ENCODE measurements at places on chromosomes 1 and 21. TPM values are rescaled to one million over a fixed set of nuclear protein-coding genes. Genes with fewer than 3 reads are reported as not detected.

The ARHGEF16 gene
- 14.2 TPM for polyA plus RNA-seq

The SLC41A1 gene
- polyA plus RNA-seq, result 5.0 TPM

The CHIA gene
- polyA plus RNA-seq, result 0.06 TPM

The ADGRL4 gene
- polyA plus RNA-seq, result 1.1 TPM

The ANKRD35 gene
- polyA plus RNA-seq, result 17.0 TPM

The AMY1C gene
- 0.07 TPM for polyA plus RNA-seq

The AADACL4 gene
- polyA plus RNA-seq, result not detected

The CYP4A11 gene
- polyA plus RNA-seq, result 0.01 TPM

The PLEKHM2 gene
- polyA plus RNA-seq, result 34.5 TPM

The DCDC2B gene
- polyA plus RNA-seq, result 0.06 TPM

The FLG gene
- polyA plus RNA-seq, result 34.7 TPM

The CLEC20A gene
- polyA plus RNA-seq, result not detected

The C1orf167 gene
- 1.3 TPM for polyA plus RNA-seq

The GNAT2 gene
- not detected for polyA plus RNA-seq

The NHLH1 gene
- polyA plus RNA-seq, result 0.09 TPM

The FOXO6 gene
- 0.28 TPM for polyA plus RNA-seq

The SLC6A9 gene
- 22.8 TPM for polyA plus RNA-seq

The SLC9A1 gene
- polyA plus RNA-seq, result 16.1 TPM

The LRRC53 gene
- not detected for polyA plus RNA-seq

The C1orf185 gene
- polyA plus RNA-seq, result not detected

The ELF3 gene
- polyA plus RNA-seq, result 749 TPM

Data from esophagus (tissue), 2 donors.